DND-41 (cell line): ENCODE measurements at places on chromosomes 2 and 18.

GRCh38 chr2:147595200-147595599 is 249.6 kb upstream of the ACVR2A start:
- DNase-seq = no peak

GRCh38 chr2:189933041-189933440 is 129.5 kb downstream of the MSTN start:
- DNase-seq = no peak

DNA sequence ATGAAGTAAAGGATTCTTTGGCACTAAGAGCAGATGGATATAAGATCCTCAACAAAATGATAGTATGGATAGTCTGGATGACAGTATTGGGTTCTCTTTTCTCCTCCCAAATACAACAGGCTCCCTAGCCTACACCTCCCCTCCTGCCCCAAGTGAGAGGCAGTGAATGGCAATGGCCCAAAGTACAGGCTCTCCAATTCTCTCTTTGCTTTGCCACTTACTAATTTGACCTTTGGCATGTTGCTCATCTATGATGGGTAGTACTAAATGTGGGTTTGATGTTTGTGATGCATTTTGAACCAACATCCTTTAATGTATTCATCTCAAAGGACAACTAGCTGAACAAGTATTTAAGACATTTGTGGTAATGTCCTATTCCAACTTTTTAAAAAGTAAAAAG is 65.9 kb downstream of the EIF5B start:
- DNase-seq = no peak

DNA sequence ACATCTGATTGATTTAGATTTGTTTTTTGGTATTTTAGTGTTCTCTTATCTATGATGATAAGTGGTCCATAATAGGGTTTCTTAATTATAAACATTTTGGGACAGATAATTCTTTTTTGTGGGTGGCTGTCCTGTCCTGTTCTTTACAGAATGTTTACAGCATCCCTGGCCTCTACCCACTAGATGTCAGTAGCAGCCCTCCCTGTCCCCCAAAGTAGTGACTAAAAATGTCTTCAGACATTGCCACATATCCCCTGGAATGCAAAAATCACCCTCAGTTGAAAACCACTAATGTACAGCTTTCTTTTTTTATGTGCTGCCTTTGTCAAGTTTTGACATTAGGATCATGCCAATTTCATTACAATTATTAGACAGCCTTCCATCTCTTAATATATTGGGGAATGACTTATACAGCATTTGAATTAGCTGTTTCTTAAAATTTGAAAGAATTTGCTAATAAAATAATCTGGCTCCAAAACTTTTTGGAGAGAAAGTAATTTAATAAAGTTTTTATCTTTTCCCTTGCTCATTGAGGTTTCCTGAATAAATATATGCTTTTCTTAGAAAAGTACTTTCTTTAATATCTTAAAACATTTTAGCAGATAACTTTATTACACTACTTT is 19.5 kb downstream of the WIPF1 start:
- DNase-seq = peak; percentile 60

GRCh38 chr2:42338567-42339190 is 22.3 kb downstream of the COX7A2L start:
- no peak for DNase-seq

- no peak for DNase-seq
These were observed 786.8 kb downstream of the KCNJ3 start for GRCh38 chr2:155485141-155485842.

- no peak for DNase-seq
These were observed 872.2 kb upstream of the ID2 start for GRCh38 chr2:7809640-7810039.

DNA sequence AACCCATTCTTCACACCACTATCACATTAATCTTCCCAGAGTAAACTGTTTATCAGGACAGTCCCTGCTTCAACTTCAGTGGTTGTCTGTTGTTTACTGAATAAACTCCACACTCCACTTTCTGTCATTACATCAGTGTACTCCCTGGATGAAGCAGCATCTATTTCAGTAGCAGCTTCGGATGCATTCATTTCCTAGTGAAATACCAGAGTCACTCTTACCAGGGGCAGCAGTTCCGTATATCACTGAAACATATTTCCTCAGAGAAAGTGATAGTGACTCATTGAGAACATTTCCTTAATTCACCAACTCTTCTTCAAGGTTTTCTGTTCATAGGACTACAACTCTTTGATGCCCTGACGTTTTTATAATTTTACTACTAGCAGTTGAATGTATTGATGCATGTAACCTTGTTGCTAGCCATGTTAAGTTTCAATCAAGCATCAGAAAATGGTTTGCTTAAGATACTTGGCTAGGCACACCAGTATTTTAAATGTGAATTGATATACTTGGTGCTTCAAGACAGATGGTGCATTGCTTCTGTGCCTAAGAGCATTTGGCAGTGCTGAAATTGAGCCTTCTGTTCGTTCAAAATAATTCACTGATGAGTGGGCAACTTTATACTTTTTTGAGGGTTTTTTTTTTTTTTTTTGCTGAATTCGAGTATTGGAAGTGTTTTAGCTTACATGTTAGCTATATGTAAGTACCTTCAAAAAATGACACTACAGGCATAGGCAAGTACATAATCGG is 92.3 kb downstream of the UBE2E3 start:
- DNase-seq = no peak

- DNase-seq = no peak
These were observed 237.3 kb downstream of the DCDC2C start for GRCh38 chr2:3940661-3941060.

DNA sequence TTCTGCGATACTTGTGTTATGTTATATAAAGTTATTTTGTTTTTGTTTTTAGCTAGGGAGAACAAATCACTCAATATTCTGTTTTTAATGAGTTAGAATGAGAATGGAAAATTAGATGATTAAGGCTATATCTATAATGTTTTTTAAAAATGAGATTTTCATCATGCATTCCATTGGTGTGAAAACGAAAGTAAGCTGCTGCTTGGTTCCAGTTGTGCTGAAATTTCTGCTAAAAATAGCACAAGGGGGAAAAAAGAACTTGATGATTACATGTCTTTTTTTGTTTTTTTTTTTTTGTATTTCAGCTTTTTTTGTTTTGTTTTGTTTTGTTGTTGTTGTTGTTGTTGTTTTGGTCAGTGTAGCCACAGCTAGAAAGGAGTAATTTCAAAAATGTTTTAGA is 242.6 kb upstream of the KCNJ3 start:
- no peak for DNase-seq

DNA sequence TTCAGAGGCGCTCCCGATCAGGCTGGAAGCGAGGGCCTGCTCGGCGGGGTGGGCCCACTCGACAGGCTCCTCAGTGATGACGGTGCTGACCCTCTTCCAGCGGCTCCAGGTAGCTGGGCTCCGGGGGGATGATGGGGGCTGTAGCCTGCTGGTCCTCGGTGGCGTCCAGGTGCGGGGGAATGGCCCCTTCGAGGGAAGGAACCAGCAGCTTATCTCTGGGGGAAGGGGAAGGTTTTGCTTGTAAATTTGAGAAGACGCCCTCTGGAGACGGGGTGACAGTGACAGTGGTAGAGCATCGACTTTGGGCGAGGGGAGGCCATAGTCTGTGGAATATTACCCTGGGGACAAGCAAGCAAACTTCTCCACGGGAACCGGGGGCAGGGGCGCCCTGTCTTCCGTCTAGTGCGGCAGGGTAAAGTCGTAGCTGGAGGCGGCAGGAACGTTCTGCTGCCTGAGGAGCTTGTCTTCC is 891.9 kb upstream of the LRRTM1 start:
- DNase-seq = no peak

DNA sequence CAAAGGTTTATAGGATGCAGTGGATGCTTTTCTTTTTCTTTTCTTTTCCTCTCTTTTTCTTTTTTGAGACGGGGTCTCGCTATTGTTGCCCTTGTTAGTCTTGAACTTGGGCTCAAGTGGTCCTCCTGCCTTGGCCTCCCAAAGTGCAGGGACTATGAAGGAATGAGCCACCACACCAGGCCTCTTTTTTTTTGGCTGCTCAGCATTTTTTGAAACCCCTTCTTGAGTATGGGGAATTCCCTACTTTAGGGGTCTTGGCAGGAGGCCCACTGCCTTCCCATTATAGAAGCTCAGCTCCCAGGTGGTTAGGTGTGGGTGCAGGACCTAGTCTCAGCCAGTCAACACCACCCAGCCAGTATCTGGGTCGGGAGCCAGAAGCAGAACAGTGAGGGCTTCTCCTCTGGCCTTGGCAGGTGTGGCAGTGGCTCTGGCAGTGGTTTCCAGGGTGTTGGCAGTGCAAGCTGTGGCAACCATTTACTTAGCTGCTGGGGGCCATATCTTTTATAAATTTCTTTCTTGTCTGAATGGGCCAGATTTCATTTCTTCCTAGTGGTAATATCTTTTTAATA is 51.4 kb upstream of the ACYP2 start:
- DNase-seq = no peak

- DNase-seq = no peak
These were observed 64.6 kb downstream of the NEB start for GRCh38 chr2:151669585-151670081.

GRCh38 chr2:172109988-172110811 is 7.5 kb upstream of the DLX2 start:
- DNase-seq = no peak

GRCh38 chr2:222652491-222653255 is 3.2 kb downstream of the FARSB start:
- no peak for DNase-seq

GRCh38 chr2:209473930-209474419 is 50.1 kb downstream of the MAP2 start:
- peak; percentile 7 for DNase-seq

GRCh38 chr2:61988462-61989366 is 83.2 kb downstream of the COMMD1 start:
- no peak for DNase-seq

- DNase-seq = no peak
These were observed 398.0 kb downstream of the CDH2 start for GRCh38 chr18:27778925-27779324.

- no peak for DNase-seq
These were observed 15.6 kb upstream of the GIGYF2 start for GRCh38 chr2:232681527-232681926.

DNA sequence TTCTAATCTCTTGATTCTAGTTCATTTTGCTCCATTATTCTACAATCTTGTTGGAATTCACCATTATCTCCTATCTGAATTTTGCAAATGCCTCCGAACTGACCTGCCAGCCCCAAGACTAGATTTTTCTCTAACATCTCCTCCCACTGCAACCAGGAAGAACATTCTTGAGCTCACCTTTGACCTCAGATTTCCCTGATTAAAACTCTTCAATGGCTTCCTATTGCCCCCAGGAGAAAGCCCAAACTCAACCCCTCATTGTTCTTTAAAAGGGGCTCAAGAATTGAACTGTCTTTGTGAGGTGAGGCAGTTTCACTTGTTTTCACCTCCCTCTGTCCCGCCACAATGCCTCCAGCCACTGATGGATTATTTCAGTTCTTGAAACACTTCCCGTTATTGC is 784.6 kb upstream of the ZEB2 start:
- no peak for DNase-seq

DNA sequence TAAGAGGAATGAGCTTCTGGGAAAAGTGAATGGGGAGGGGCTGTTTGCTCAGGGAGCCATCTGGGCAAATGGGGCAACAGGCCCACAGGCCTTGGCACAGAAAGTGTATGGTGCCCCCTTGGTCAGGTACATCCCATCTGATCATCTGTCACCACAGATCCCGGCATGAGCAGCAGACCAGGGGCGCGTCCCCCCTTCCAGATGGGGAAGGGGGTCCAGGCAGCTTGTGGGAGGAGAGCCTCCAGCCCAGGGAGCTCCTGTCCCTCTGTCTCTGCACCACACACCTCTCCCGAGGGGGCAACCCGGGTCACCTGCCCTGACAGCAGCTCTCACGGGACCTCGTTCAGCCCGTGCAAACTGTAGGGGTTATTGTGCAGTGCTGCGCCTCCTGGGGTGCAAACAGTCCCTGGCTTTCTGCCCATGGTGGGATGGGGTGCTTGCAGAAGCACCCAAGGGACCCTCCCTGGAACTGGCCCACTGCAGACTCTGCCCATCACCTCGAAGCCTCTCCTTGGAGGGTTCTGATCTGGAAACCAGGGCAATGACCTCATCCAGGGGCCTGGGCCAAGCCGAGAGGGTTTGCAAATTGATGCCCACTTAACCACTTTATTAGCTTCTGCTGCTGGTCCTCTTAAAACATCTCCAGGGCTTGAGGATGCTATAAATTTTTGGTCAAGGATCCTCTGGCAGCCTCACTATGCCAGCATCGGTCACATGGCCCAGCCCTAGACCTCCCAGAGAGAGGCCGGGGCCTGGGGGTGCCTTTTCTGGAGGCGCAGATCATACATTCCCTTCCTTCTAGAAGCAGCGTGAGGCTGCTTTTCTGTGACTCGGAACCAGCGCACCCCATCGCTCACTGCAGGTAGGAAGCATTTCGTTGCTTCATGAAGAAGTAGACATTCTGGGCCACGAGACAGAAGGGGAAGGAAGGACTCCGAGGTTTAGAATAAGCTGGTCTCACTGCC is 7.6 kb upstream of the BOK start:
- DNase-seq = no peak

GRCh38 chr2:151267537-151267936 is 5.9 kb upstream of the RBM43 start:
- DNase-seq = no peak

DNA sequence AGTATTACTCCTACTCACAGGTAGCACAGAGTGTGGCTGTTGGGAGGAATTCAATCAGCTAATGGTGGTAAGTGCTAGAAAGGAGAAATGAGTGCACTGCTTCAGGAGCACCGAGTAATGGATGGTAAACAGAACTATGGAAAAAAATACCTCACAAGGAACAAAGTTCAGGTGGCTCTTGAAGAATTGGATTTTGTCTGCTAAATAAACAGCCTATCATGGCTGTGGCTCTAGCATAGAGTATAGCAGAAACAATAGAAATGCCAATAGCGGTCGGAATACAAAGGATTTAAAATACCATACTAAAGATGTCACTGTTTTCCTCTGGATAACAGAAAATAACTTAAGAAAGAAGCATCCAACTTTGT is 482.5 kb downstream of the NUP35 start:
- no peak for DNase-seq
